ENCODE measurements at places on chromosomes 3 and 15. TPM values are rescaled to one million over a fixed set of nuclear protein-coding genes. Genes with fewer than 3 reads are reported as not detected.

DNA sequence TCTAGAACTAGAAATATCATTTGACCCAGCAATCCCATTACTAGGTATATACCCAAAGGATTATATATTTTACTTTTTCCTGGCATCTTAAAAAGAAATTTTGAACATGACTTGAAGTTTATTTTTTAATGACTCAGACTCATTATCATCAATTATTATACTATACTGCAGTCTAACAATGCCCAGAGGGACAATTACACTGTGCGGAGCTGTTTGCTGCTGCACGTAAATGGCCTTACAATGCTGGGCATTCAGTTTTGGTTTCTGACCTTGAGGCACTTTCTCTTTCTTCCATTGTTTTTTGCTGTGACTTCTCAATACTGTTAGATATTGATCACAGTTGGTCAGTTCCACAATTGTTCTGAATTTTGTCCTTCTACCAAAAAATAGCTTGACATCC is 128.8 kb downstream of the GBE1 start:
- no peak for DNase-seq

DNA sequence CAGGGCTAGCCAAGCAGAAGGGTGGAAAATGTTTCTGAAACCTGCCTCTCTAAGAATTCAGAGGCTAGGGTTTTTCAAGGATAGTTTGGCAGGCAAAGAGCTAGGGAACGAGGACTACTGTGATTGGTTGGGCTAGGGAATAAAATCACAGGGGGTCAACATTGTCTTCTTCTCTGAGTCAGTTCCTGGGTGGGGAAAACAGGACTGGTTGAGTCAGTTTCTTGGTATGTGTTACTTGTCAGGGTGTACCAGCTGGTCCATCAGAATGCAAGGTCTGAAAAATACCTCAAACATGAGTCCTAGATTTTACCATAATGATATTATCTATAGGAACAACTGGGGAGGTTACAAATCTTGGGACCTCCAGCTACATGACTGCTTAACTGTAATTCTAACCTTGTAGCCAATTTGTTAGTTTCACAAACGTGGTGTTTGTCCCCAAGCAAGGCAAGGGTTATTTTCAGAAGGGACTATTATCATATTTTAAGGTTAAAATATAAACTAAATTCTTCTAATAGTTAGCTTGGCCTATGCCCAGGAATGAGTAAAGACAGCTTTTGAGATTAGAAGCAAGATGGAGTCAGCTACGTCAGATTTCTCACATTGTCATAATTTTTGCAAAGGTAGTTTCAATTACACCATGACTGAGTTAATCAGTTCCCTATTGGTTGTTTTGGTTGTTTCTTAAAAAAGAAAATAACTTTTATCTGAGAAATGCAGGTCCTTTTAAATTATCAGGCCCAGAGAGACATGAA is 231.5 kb downstream of the ALCAM start:
- DNase-seq: no peak

GRCh38 chr3:148089171-148089570 is 608.5 kb upstream of the AGTR1 start:
- DNase-seq: no peak

The ROPN1B gene
- total RNA-seq: not detected

GRCh38 chr3:160114355-160114995 is 110.7 kb upstream of the C3orf80 start:
- DNase-seq: no peak

The RLBP1 gene
- total RNA-seq: not detected

DNA sequence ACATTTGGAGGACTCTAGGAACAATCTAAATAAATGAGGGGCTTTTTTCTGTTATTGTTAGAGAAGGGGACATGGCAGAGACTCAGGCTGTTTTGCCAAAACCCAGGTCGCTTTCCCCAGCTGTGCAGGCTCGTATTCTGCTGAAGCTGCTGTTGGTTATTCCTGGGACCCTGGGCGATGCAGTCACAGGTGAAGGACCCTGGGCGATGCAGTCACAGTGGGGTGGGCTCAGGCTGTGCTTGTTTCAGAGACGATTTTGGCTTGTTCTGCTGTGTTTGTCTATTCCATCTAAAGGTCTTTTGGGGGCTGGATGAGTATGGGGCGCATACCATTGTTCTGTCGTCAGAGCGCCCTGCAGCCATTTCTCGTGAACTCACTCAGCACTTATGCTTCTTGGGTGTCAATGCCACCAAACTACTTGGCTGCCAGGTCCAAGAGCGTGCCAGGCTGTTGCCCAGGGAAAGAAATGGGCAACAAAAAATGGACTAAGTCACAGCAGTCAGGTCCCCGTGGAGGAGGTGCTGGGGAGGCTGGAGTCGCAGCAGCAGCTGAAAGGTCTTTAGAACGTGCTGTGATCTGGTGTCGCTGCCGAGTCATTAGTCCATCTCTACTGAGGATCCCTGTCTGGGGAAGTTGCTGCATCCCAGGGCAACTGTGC is 151.4 kb downstream of the CHDH start:
- DNase-seq: no peak

GRCh38 chr15:100692671-100693070 is 90.3 kb downstream of the ASB7 start:
- DNase-seq: no peak

GRCh38 chr3:192902549-192902948 is 15.1 kb downstream of the MB21D2 start:
- DNase-seq: no peak

DNA sequence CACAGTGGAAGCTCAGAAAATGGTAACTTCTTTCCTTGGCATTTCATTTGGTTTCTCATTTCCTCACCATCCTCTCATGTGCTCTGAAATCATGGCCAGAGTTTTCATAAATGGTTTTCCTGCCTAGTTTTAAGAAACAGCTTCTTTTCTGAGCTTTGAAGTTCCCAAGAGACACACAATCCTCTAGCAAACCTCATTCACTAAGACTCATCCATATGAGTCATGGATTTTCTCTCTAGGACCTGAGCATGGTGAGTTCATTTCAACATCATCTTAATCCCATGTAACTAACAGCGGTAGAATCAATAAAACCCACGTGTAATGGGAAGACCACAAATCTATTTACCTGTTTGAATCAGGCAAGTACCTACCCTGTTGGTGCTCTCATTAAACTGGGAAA is 274.5 kb upstream of the LRTM1 start:
- DNase-seq: no peak

GRCh38 chr15:75416584-75416983 is 34.9 kb downstream of the SIN3A start:
- no peak for DNase-seq

- DNase-seq: no peak
Observed at GRCh38 chr3:15307580-15307979, 24.8 kb downstream of the SH3BP5 start.

DNA sequence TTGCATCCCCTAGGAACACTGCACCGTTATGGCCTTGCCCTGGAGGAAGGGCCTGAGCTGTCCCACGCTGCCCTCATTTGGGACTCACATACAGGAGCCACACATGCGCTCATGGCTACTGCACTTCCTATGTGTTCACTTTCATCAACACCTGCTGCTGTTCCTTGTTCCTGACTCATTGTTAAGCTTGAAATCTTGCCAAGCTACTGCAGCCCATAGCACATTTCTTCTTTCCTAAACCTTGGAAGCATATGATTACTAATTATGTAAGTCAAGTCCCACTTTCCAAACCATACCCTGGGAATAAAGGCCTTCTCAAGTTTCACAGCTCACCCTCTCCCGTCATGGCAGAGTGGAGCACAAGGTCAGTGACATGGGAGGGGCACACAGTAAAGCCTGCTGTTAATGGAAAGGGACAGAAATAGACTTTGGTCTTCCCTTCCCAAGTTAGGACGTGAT is 307.9 kb downstream of the CLSTN2 start:
- no peak for DNase-seq

- peak; percentile 70 for DNase-seq
Observed at GRCh38 chr15:91055548-91056331, 33.3 kb upstream of the VPS33B start.

- no peak for DNase-seq
Observed at GRCh38 chr3:108102420-108103039, 11.7 kb upstream of the CD47 start.

The ZBBX gene
- total RNA-seq: 1.2 TPM

The CLDN18 gene
- not detected for total RNA-seq

GRCh38 chr3:16515885-16516420 is 2.5 kb upstream of the RFTN1 start:
- DNase-seq: no peak

- DNase-seq: no peak
Observed at GRCh38 chr15:46855388-46855787, 861.9 kb upstream of the SEMA6D start.

The GUCA1C gene
- total RNA-seq: not detected

GRCh38 chr3:77913524-77914174 is 873.8 kb downstream of the ROBO2 start:
- no peak for DNase-seq

The HCN4 gene
- total RNA-seq: 0.50 TPM

GRCh38 chr3:291646-292436 is 95.3 kb downstream of the CHL1 start:
- DNase-seq: no peak

The DTWD1 gene
- 29.0 TPM for total RNA-seq

The MAP1A gene
- total RNA-seq: 9.3 TPM

The HTR3E gene
- total RNA-seq: not detected

DNA sequence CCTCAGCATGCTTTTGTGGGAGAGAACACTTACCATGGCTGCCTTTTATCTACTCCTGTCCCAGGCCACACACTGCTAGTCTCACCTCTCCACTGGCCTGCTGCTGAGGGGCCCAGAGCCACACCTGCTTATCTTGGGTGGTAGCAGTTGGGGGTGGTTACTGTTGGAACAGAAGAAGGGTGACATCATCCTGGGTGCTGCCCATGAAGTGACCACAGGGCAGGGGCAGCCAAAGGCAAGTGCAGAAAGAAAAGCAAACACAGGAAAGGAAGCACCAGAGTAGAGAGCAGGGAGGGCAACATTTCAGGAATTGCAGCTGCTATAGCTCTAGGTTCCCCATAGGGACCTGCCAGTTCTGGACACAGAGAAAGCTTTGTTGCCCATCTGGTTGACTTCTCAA is 345.2 kb downstream of the VPS13C start:
- DNase-seq: no peak

DNA sequence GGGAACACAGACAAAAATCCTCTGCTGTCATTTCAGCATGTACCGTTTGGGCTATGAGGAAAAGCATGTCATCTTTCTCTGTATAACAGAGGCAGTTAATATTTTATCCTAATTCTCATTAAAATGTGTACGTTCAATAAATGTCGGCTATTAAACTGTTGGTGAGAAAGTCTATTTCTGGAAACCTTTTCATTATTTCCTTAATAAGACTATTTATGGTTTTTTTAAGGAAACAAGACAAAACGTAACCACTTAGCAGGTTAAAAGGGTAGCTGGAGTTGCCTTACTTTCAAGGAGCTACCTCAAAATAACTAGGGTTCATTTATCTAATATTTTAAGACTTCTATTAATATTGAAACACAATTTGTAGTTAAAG is 1.8 kb upstream of the STT3B start:
- no peak for DNase-seq

- no peak for DNase-seq
Observed at GRCh38 chr3:71016178-71016845, 567.2 kb downstream of the FOXP1 start.

The PARP15 gene
- 4.9 TPM for total RNA-seq

The ECE2 gene
- total RNA-seq: not detected

- DNase-seq: no peak
Observed at GRCh38 chr3:150609988-150610387, 6.9 kb downstream of the SELENOT start.

GRCh38 chr3:57048728-57049127 is 11.7 kb upstream of the SPATA12 start:
- no peak for DNase-seq
